Spleen (tissue), 13 donors: ENCODE measurements at places on chromosomes 2 and 18. TPM values are rescaled to one million over a fixed set of nuclear protein-coding genes. Genes with fewer than 3 reads are reported as not detected.

The DCDC2C gene
- not detected for total RNA-seq

GRCh38 chr18:74171910-74172606 is 23.7 kb downstream of the TIMM21 start:
- DNase-seq, result no peak

- DNase-seq, result peak; percentile 65
Measured at GRCh38 chr2:240921311-240921994, 15.3 kb downstream of the CROCC2 start.

The SCN7A gene
- total RNA-seq, result 1.1 TPM

DNA sequence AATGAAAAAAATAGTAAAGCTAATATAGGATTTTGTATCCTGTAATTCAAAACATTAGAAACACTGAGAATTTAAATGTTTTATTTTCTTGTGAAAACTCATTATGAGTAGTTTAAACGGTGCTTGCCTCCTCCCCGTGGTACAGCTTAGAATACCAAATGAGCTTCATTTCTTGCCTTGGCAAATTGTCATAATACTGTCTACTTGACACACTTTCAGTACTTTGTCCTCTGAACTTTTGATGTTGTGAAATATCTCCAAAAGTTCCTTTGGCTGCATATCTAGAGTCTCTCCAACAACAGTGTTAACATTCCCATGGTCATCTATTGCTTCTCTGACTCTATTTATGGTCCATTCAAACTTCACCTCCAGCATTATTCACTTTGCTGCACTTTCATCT is 61.9 kb upstream of the EPB41L5 start:
- DNase-seq, result no peak
